ENCODE measurements at places on chromosomes 11 and 22.

DNA sequence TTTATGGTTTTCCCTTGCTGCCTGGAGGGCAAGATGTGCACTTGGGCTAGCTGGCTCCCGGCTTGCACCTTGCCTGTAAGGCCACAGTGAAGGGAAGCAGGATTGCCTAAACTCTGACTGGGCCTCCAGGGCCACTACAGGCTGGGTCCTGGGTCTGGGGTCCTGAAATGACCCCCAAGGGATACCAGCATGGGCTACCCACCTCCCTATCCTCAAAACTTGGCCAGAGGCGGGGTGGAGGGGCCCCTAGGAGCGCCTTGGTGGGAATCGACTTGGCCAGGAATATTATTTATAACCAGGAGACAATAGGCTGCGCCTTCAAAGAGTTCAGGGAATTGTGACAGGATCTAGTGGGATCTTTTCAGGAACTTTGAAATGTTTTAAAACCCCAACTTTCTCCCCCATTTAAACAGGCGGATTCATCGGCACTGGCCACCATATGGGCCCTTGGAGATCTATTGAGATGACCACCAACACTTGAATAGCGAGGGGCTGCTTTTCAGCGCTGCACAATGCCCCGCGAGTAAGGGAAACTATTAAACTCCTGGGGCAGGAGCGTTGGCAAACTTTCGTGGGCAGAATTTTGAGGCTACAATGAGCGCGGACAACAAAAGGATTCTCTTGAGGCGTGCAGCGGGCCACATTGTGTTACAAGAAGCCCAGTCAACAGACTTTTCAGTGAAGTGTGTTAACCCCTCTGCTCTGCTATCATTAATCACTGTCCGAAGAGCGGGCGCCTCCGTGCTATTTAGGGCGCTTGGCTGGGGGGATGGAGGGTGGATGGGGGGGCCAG, 15.2 kb downstream of the PAX6 start:
- no peak for DNase-seq

- DNase-seq = no peak
These were observed 32.8 kb upstream of the FGF3 start for GRCh38 chr11:69852056-69852455.

DNA sequence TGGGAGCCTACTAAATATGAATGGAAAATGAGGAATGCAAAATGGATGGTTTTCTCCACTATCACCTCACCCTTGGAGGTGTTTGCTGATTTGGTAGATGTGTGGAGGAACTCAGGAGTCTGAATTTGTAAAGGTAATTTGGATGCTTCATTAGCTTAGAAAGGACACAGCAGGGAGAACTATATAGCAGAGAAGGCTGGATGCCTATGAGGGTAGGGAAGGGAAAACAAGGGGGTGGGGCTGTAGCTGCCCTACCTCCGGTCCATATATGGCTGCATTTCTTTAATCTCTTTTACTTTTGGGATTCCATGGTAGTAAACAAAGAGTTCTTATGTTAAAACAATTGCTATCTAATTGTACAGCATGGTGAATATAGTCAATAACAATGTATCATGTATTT, 4.8 kb upstream of the EHF start:
- DNase-seq = no peak

DNA sequence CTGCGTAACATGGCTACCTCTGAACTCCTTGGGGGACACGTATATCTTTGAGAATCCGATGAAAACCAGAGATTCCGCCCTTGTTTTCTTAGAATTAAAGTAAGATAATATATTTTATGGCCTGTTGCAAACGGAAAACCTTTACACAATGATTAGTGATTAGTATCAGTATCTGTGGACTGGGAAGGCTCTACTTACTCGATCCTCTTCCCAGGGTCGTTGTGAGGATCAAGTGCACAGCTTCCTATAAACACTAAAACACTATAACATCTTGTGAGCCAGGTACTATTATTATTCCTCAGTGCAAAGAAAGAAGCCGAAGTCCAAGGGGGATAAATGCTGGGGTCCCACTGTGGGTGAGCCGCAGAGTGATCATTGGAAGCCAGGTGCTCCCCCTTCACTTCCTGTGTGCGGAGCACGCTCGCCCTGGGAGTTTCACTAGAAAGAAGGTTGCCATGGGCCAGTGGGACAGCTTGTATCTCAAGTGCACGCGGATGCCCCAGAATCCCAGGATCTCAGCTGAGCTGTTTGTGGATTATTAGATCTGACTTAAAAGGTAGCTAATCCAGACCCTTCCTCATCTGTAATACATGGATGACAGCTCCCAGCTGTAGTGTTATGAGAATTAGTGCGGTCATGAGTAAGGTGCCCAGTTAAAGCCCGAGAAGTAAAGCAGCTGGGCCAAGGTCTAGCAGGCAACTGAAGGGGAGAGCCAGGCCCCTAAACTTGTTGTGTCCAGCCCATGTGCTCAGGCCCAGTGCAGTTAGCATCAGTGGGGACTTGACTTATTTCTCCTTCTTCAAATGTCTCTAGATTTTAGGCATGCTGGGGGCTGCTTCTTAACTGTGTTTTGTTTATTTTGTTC, 839 bp downstream of the CBY1 start:
- no peak for DNase-seq

GRCh38 chr22:28464127-28464526, 215.5 kb downstream of the TTC28 start:
- no peak for DNase-seq

- no peak for DNase-seq
These were observed 18.5 kb downstream of the LRFN4 start for GRCh38 chr11:66875378-66875777.

- DNase-seq = no peak
These were observed 3.5 kb upstream of the ACAT1 start for GRCh38 chr11:108117746-108118371.

DNA sequence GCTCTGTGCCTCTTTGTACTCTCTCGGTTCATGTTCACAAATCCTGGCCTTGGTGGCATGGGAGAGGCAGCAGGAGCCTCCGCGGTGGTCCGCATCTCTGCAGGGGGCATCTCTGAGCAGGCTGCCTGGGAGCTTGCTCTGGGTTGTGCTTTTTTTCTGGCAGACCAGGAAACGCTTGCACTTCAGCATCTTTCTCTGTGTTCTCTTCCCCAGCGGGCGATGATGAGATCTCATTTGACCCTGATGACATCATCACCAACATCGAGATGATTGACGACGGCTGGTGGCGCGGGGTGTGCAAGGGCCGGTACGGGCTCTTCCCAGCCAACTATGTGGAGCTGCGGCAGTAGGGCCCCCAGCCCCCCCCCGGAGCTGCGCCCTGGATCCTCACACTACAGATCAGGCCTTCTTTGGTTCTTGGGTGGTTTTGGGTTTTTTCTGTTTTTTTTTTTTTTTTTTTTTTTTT, 36.5 kb downstream of the CTTN start:
- DNase-seq = no peak

DNA sequence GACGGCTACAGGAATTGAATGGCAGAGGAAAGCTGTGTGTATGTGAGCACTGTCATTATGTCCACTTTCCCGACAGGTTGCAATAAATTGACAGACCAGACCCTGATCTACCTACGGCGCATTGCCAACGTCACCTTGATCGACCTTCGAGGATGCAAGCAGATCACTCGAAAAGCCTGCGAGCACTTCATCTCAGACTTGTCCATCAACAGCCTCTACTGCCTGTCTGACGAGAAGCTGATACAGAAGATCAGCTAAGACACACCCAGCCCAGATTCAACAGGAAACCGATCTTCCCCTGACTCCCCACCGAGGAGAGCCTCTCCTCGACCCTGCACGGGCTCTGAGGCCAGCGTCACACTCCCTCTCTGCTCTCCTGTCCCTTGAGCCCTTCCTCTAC, 11.5 kb upstream of the GRK2 start:
- DNase-seq = no peak

GRCh38 chr22:45671783-45672563, at the start of gene ATXN10:
Gene ATXN10, plus strand, starts transcription at chr22:45671834. Its CDS starts 230 bp downstream, at chr22:45672064.
- no peak for DNase-seq

- DNase-seq = no peak
These were observed 26.3 kb downstream of the PRCP start for GRCh38 chr11:82873919-82874333.

DNA sequence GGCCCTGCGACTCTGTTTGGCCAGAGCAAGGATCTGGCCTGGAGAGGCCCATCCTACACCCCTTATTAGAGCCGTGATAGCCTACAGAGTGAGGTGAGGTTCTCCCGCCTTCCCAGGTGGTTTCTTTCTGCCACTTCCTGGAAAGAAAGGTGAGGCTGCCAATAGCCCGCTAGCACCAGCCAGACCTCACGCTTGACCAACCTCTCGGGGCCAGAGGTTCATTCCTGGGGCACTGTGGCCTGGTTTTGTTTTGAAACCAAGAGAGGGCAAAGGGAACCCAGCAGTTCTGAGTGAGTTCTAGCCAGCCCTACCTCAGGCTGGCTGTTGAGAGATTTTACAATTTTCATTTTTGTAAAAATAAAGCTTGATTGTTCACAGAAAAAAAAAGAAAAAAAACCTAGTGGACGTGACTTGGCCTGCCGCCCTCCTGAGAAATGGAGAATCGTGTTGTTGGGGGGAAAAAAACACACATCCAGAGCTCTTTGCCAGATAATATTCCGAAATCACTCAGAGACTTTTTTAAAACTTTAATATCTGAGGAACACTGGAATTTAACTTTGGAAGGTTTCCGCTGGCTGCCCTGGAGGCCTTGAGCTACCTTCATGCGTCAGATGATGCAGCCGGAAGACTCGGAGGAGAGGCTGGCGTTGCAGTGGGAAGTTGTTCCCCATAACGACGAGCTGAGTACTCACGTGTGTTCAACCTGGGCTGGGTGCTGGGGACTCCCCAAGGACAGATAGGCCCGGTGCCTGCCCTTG, 84.5 kb downstream of the BCR start:
- no peak for DNase-seq

GRCh38 chr11:34909415-34909814, 6.8 kb downstream of the APIP start:
- DNase-seq = no peak

DNA sequence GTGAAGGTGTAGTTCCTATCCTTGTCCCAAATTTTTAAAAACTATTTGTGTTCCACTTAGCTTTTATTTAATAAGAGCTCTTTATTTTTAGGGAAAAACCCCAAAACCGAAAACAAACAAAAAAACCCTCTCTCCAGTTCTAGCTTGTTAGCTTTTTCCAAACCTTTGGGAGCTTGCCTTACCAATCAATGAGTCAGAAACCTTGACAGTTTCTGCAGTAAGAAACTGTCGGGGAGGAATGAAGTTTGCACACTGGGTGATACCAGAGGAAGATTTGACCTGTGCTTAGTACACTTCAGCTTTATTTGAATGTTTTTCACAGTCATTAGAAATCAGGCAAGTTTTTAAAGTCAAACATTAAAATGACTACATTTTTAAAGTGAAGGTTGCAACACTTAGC, 105.0 kb downstream of the FAT3 start:
- DNase-seq = no peak

DNA sequence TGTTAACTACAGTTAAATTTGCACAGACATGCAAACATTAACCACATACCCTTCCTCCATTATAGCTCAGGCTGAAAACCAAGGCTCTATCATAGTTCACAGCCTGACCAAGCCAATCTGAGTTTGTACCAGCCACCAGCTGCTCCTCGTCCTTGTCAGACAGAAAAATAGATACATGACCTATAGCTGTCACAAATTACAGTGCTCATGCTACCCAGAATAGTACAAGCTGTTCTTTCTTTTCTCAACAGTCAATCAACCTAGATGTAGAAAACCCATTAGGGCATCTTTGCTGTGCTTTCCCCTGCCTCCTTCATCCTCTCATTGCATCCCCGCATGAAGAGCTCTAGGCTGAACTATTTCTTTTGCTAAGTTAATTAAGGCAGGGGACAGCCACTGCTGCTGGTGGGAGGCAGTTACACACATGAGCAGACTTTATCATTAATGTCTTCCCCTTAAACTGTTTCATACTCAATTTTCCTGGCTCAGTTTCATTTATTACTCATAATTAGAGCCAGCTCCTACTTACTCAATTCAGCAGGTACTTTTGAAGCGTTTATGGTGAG, 148.3 kb downstream of the TRPC6 start:
- DNase-seq = no peak

DNA sequence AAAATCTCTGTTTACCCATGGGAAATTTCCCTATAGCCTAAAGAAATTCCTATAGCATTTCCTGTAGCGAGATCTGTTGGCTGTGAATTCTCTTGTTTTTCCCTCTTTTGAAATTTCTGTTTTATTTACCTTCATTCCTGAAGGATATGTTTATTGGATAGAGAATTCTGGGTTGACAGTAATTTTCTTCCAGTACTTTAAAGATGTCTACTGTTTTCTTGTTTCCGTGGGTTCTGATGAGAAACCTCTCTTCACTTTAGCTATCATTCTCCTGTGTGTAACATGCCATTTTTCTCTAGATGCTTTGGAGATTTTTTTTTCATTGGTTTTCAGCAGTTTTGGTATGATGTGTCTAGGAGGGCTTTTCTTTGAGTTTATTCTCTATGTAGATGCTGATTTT, 77.5 kb upstream of the SORL1-AS1 start:
- DNase-seq = no peak

DNA sequence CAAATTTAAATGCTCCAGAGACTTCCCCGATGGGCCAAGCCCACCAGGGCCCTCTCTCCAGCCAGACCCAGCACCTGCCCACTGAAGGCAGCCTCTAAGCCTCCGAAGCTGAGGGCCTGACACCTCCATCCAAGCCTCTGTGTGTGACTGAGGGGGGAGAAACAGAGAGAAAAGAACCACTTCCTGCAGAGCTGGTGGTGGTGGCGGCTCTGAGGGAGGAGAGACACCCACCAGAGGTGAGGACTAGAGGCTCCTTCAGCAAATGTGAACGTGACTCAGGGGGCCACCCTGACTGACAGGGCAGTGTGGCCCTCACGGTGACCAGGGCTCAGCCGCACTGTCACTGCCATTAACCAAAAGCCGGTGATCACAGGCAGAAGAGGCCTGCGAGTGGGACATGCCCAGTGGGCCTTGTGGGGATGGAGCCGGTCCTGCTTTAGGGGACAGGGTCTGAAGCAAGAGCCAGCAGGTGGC, 31.0 kb upstream of the CD5 start:
- no peak for DNase-seq

DNA sequence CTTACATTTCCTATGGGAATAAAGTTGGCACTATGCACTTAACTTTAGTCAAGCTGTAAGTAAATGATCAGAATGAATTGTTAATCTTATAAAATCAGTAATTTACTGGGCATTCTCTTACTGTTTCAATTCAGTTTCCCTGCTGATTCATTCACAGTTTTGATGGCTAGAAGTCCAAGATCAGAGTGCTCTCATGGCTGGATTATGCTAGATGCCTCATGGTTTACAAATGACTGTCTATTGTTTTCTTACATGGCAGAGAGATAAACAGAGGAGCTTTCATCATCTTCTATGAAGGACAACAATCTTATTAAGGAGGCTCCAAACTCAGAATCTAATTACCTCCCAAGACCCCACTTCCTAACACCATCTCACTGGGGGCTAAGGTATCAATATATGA, 135.1 kb upstream of the CARD18 start:
- DNase-seq = no peak

- no peak for DNase-seq
These were observed 44.5 kb downstream of the SC5D start for GRCh38 chr11:121337078-121337477.

GRCh38 chr22:36741968-36742367, 34.0 kb downstream of the IFT27 start:
- DNase-seq = no peak

GRCh38 chr11:93193731-93194130, 4.1 kb downstream of the SLC36A4 start:
- no peak for DNase-seq

- DNase-seq = no peak
These were observed 857 bp downstream of the ARCN1 start for GRCh38 chr11:118572981-118573550.

- no peak for DNase-seq
These were observed 87.7 kb downstream of the GRAMD1B start for GRCh38 chr11:123517559-123518364.

GRCh38 chr11:103384652-103385051, 275.4 kb downstream of the DYNC2H1 start:
- DNase-seq = no peak
